Dermis blood vessel endothelial cell (primary cell): ENCODE measurements at places on chromosomes 1 and 21. TPM values are rescaled to one million over a fixed set of nuclear protein-coding genes. Genes with fewer than 3 reads are reported as not detected.

Gene ZFP69B
- 1.2 and 2.0 TPM in 2 replicates for total RNA-seq

DNA sequence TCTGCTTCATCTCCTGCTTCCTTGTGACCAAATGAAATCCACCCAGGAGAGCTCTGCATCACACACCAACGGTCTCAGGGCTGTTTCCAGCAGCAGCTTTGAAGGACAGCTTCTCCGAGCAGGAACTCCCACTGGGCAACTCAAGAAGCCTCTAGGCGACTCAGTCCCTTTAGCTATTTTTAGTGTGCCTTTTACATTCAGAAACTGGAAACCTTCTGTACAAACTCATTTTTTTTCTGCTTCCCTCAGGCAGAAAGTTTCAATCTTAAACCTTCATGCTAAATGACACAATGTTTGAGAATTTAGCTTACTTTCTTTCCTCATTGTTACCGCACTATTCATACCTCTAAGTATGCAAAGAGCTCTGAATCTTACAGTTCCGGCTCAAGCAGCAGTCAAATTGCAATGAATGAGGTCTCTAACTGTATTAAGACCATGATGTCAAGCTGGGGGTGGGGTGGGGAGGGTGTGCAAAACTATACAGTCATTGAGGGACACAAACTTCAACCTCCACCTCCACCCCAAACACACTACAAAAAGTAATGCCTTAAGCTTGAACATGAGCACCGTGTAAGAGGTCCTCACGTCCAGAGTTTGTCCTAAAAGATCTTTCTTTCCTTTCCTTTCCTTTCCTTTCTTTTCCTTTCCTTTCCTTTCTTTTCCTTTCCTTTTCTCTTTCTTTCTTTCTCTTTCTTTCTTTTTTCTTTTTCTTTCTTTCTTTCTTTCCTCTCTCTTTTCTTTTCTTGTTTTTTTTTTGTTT lies 16.4 kb upstream of the TARBP1 start:
- peak; percentile 20 for DNase-seq

- no peak for DNase-seq
Observed at GRCh38 chr1:118334506-118334905, 149.5 kb upstream of the SPAG17 start.

- DNase-seq = no peak
Observed at GRCh38 chr1:182279724-182280503, 111.7 kb downstream of the GLUL start.
